ENCODE measurements at places on chromosomes 7 and 10. TPM values are rescaled to one million over a fixed set of nuclear protein-coding genes. Genes with fewer than 3 reads are reported as not detected.

GRCh38 chr10:6108631-6109443 lies 20.0 kb downstream of the RBM17 start:
- H3K27me3 ChIP-seq, result no peaks in the 10 kb centered on the region
- no peaks in the 10 kb centered on the region for H3K4me1 ChIP-seq
- no peak overlapping the region for H3K4me3 ChIP-seq

- H3K27me3 ChIP-seq, result peaks cover 20% of the 10 kb centered on the region
- no peaks in the 10 kb centered on the region for H3K4me1 ChIP-seq
- no peak overlapping the region for H3K4me3 ChIP-seq
- no peaks in the 10 kb centered on the region for H3K36me3 ChIP-seq
Observed at GRCh38 chr10:6423004-6423403, 157.1 kb downstream of the PRKCQ start.

DNA sequence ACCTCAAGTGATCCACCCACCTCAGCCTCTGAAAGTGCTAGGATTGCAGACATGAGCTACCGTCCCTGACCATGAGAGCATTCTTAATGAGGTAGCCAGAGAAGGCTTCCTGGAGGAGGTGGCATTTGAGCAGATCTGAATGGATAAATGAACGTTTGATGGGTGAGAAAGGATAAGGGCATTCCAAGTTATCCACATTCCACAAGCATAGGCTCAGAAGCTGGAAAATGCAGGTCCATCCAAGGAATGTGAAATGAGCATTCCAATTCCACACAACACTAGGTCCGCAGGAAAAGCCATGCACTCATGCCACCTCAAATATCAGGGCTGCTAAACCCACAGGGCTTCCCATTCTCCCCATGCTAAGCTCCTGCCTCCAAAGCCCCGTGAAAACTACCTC lies 17.0 kb downstream of the TMEM130 start:
- no peaks in the 10 kb centered on the region for H3K36me3 ChIP-seq
- no peaks in the 10 kb centered on the region for H3K27me3 ChIP-seq

DNA sequence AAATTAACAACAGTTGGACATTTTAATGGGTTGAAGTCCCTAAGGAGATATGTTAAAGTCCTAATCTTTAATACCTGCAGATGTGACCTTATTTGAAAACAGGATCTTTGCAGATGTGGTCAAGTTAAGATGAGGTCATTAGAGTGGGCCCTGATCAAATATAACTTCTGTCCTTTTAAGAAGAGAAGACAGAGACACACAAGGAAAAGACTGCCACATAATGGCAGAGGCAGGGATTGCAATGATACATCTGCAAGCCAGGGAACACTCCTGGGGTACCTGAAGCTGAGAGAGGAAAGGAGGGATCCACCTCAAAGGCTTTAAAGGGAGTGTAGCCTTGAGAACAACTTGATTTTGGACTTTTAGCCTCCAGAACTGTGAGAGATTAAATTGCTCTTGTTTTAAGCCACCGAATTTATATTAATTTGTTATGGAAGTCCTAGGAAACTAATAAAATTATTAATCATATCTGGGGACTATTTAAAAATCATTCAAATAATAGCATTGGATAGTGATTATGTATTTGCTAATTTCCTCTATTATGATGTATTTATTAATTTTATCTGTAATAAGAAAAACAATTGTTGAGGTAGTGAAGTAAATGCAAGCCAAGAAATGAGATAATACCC lies 700.0 kb upstream of the PCDH15 start:
- no peak overlapping the region for H3K27ac ChIP-seq
- no peaks in the 10 kb centered on the region for H3K4me1 ChIP-seq
- H3K4me3 ChIP-seq, result no peak overlapping the region
- DNase-seq, result peak; percentile 52

The H2BK1 gene
- polyA plus RNA-seq, result not detected

The PNLIP gene
- not detected for polyA plus RNA-seq

The CRHR2 gene
- not detected for polyA plus RNA-seq

The WAC gene
- 54.3 TPM for polyA plus RNA-seq

The TMEM213 gene
- not detected for polyA plus RNA-seq

The SMKR1 gene
- 0.70 TPM for polyA plus RNA-seq

All from GM23248 (cell line).